ENCODE measurements at places on chromosomes 2 and 18. TPM values are rescaled to one million over a fixed set of nuclear protein-coding genes. Genes with fewer than 3 reads are reported as not detected.
A peak's percentile ranks its signal among the peaks of the same experiment; 100 is the strongest.

GRCh38 chr2:224400886-224401632, 848 bp downstream of the FAM124B start:
- DNase-seq: no peak

DNA sequence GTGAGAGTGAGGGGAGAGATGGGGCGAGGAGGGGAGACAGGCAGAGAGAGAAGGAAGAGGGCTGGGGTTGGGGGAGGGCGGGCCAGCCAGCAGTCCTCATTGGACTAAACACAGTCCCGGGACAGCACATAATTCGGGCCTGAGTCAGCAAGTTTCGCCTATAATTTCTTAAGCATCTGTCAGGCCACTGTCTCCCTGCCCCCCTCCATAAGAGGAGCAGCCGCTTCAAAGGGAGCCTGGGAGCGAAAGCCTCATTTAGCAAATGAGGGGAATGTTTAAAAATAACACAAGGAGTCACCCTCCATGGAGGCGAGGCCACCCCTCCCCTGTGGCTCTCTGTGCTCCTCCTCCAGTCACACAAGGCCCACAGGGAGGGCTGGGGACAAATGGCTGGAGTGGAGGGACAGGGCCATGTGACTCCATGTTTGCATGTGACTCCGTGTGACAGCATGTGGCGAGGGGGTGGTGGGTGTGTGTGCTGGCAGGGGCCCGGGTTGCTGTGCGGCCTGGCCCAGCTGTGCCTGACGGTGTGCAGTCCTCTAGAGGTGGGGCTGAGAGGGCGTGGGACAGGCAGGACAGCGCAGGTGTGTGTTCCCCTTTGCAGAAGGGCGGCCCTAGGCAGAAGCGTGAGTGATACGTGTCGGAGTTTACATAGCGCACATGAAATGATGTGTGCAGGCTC, 162.4 kb downstream of the CELF4 start:
- peak; percentile 86 for DNase-seq

- DNase-seq: no peak
Measured at GRCh38 chr18:68642003-68642402, 72.9 kb downstream of the TMX3 start.

DNA sequence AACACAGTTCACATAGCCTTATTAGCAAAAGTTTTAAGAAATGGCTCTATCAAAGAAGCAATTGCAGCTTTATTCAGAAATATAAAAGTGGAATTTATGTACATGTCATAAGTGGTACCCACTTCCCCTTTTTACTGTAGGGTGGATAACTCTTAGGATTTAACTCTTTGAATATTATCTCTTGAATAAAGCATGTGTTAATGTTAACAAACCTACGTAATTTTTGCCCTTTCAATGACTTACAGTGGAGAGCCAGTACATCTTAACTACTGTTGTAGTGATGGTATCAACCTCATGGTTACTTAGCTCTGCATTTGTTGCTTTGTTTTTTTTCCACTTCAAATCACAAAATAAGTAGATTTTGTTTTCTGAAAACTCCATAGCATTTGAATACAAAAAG, 8.8 kb downstream of the NABP1 start:
- DNase-seq: no peak

Gene PER2
- 3.2 TPM for total RNA-seq

Gene VWC2L
- total RNA-seq: not detected

GRCh38 chr2:44254023-44254422, 21.3 kb upstream of the SLC3A1 start:
- DNase-seq: no peak

GRCh38 chr18:78973357-78974083, 6.1 kb upstream of the SALL3 start:
- no peak for DNase-seq

GRCh38 chr2:190169221-190170072, 106.9 kb upstream of the MSTN start:
- no peak for DNase-seq

DNA sequence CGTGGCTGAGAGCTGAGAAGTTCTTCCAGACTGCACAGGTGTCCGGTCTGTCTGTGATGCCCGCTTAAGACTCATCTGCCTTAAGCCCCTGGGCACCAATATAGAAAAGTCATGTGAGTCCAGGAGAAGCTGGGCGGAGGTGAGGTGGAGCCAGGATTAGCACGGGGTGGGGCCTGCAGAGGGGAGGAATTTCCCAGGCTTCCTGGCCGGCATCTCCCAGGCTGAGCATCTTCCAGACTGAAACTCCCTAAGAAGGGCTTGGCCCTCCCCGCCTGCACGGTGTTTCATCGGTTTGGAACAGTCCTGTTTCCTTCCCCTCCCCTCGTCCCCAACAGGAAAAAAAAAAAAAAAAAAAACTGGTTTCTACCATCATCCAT, 270.3 kb downstream of the ATAD2B start:
- DNase-seq: no peak

- no peak for DNase-seq
Measured at GRCh38 chr2:39920307-39920801, 141.3 kb upstream of the THUMPD2 start.

Gene NAT8
- total RNA-seq: not detected

DNA sequence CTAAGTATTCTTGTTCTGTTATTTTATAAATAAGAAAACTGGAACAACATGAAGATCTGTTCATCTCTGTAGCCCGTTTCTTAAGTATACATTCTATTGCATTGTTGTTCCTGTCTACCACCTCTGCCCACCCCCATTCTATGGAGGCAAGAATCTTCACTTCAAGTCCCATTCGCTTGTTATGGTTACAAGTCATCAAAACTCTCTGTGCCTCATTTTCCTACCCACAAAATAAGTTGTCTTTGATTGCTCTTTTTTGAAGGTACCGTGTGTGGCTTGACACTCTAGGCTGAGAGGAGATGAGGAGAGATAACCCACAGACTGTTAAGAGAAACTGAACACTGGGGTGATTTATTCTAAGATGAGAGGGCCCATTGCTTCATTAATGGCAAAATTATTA, 2.9 kb upstream of the EVA1A start:
- no peak for DNase-seq

Gene DDX1
- total RNA-seq: 74.9 TPM

- DNase-seq: peak; percentile 45
Measured at GRCh38 chr2:174777347-174778084, 13.2 kb upstream of the CHRNA1 start.

Gene MRPL30
- 34.8 TPM for total RNA-seq

DNA sequence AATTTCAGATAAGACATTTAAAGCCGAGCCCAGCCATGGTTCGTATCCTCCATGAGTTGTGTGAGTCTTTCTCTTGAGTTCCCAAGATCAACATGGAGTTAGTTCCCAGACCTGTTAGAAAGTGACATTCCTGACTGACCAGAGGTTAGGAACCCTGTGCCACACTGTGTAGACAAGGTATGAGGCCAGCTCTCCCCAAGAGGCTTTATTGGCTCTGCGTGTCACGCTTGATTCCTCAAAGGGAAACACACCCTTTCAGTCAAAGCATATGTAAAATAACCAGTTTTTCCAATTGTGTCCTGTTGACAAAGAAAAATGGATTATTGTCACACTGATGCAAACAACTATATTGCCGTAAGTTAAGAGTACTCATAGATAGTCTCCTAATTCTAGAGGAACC, 1.2 kb downstream of the SULT1C3 start:
- DNase-seq: no peak

Gene ITGB6
- under 0.01 TPM for total RNA-seq

DNA sequence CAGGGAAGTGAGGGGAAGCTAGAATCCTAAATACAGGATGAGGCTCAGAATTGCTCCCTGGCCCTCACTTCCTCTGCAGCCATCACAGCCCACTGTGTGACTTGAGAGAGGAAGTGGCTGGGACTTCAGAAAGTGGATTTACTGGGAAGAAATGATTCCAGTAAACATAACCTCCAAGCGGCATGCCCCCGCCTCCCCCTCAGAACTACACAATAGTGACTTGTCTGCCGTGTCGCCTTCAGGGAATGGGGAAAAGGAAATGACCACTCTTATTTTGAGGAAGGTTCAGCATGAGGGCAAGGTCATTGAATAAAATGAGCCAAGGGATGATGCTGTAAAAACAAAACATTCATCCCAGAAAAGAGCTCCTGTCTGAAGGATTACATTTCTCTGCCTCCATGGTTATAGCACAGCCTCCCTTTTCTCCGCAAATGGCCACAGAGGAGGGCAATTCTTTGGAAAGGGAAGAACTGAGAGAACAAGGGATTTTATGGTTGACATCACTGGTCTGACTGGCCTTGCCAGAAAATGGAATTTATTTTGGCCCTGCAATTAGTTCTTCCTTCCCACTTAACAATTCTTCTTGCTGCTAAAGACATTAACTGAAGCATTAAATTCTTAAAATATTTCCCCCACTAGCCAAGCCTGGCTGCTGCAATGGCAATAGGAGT, 78.9 kb upstream of the DAPL1 start:
- no peak for DNase-seq

GRCh38 chr2:7860693-7861092, 821.2 kb upstream of the ID2 start:
- peak; percentile 41 for DNase-seq

Gene PAIP2B
- total RNA-seq: 0.18 TPM
